ENCODE measurements at places on chromosomes 7 and 10.

DNA sequence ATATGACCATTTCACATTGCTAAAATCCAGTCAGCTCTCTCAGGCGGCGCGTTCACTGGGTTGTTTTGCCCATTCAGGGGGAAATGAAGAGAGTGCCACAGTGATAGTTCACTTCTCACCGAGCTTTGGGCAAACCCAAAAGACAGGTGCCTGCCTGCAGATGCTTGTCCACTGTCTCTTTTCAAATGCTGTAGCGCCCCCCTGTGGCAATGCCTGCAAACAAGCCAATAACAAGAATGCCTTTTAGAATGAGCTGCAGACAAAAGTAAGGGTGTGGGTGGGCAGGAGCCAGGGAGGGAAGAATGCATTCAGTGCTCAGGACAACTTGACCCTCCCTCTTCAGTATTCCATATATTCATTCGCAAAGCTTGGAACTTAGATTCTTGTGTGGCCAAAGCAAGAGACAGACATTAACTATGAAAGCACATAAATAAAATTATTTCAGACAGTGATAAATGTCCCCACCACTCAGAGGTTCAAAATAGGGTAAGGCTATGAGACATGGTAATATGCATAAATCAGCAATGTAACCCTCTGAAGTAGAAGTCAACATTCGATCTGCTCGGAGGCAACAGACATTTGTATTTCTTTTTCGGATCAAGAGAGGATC lies 86.9 kb downstream of the JAZF1 start:
- peak; percentile 66 for DNase-seq

GRCh38 chr7:135169141-135169963 lies 1.2 kb downstream of the CYREN start:
- peak; percentile 39 for DNase-seq

DNA sequence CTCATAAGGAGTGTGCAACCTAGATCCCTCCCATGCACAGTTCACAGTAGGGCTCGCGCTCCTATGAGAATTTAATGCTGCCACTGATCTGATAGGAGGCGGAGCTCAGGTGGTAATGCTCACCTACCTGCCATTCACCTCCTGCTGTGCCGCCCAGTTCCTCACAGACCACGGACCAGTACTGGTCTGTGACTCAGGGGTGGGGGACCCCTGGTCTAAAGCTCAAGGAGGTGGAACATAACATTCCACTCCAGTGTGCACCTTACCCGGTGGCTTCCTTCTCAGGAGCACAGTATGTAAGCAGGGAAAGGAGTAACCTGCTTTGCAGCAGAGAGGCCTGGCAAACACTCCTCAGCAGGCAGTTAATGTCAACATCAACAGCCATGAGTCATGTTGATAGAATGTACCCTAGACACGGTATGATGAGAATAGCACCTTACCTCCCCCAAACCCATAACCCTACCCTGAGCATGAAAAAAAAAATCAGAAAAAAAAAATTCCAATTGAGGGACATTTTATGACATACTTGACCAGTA lies 273.5 kb downstream of the FGFR2 start:
- DNase-seq, result no peak

DNA sequence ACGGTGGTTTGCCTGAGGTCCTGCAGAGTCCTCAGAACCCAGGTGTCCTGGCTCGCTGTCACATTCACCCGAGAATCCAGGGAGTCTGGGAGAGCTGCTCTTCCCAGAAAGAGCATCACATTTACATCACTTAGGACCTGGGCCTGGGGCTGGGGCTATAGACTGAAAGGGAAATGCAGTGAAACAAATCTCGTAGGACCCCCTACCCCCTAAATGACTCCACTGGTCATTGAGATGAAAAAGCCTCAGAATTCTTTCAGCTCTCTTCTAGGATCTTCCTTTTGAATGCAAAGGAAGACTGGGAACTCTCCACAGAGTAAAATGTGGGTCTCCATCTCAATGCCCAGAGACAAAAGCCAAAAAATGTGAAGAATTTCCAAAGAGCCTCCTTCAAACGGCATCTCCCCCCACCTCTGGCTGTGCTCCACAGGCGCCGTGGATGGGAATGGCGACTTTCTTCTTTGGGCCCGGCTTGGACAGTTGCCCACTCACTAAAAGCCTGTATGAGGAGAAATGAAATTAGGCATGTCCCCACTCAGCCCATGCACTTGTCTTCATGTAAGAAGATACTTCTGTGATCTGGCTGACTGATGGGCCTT lies 49.0 kb upstream of the PODXL start:
- peak; percentile 66 for DNase-seq

DNA sequence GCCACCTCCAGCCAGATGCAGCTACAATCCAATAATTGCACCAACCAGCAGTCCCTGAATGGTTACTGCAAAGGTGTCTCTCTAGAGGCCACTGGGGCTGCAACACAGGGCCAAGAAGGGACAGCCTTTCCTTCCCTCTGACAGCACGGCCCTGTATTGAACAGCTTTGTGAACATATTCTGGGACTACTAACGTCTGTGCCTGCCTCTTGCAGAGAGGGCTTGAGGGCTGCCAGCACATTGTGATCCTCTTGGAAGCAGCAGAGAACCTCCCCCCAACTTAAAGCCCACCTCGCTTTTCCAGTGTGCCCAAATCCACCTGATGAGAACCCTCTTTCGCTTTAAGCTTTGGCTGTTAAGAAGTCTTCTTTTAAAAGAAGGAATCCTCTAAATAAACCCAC lies 415.9 kb downstream of the RPS24 start:
- DNase-seq, result no peak

DNA sequence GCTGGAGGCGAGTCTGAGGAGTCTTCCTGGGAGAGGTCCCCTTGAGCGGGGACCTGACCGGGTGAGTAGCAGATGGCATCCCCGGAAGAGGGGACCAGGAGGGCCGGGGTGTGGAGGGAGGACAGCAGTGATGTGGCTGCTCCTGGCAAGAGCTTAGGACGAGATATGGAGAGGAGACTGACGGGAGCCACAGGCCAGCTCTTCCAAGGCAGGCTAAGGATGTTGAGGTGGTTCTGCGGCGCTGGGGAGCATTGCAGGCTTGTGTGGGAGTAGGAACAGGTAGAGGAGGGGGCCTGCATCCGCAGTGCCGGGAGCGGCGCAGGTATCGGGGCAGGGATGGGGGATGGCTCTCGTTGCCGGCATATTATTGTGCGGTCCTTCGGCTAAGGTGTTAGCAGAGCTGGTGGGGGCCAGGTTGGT lies 76.7 kb upstream of the ANLN start:
- no peak for DNase-seq

GRCh38 chr10:111087968-111088505 lies 11.2 kb downstream of the ADRA2A start:
- no peak for DNase-seq

- no peak for DNase-seq
Observed at GRCh38 chr7:138705167-138705566, 4.0 kb upstream of the SVOPL start.
